ENCODE measurements at places on chromosomes 6 and 20.

GRCh38 chr20:31718952-31719643, 3.6 kb downstream of the BCL2L1 start:
- peak; percentile 68 for DNase-seq

GRCh38 chr6:6891949-6892461, 215.8 kb upstream of the RREB1 start:
- no peak for DNase-seq

DNA sequence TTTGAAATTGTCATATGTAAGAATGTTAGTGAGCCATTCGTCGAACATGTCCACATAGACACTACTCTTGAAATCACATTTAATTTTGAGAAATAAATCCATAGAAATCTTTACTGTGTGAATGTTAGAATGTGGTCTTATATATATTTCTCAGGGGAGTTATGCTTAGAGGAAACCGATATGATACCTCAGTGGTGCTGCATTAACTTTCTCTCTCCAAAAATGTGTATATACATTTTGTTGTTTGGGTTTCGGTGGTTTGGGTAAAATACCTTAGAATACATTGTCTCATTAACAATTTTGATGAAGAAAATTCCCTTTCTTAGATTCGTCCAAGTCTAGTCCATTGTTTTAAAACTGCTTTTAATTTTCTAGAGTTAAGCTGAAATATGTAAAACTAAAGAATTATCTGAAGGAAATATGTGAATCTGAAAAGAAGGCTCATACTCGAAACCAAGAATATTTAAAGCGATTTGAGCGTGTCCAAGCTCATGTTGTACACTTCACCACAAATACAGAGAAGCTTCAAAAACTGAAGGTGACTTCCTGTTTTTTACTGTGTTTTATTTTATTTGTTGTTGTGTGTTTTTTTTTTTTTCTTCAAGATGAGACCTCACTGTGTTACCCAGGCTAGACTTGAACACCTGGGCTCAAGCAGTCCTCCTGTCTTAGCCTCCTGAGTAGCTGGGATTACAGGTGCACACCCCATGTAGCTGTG, 10.3 kb downstream of the KIZ start:
- DNase-seq: no peak

DNA sequence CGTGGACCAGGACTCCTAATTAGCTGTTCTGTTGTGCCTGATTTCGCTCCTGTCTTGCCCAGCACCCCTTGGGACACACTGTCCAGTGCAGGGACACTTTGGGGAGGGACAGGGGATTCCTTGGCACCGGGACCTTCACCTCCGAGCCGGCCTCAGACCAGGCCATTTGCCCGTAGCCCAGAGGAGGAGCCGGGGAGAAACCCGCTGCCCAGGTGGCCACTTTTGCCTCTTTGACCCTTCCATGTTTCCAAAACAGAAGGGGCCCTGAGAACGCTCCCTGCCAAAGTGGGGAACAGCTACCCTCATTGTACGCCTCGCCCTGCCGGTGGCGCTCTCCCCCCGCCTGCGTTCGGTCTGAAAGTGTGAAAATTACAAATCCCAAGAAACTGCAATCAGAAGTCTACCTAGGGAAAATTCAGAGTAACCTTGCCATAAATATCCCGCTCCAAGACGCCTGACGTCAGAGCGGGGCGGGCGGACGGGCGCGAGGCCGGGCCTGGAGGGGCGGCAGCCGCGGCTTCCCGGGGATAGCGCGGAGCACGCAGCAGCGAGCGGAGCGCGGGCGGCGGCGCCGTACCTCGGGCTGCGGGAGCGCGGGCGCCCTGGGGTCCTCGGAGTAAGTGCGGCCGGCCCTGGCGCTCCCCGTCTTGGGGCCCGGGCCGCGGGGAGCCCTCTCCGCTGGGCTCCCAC, at the start of gene DAAM2:
TSS of gene DAAM2 (plus strand) at position 527 of the 690 bp plus-strand sequence. CDS start 63,927 bp downstream, outside the sequence.
- no peak for DNase-seq

Measured in SW480 (cell line).